RCC 7860 (cell line): ENCODE measurements at places on chromosomes 3 and 15.

GRCh38 chr15:57553526-57553925 lies 38.2 kb upstream of the MYZAP start:
- no peak for DNase-seq

DNA sequence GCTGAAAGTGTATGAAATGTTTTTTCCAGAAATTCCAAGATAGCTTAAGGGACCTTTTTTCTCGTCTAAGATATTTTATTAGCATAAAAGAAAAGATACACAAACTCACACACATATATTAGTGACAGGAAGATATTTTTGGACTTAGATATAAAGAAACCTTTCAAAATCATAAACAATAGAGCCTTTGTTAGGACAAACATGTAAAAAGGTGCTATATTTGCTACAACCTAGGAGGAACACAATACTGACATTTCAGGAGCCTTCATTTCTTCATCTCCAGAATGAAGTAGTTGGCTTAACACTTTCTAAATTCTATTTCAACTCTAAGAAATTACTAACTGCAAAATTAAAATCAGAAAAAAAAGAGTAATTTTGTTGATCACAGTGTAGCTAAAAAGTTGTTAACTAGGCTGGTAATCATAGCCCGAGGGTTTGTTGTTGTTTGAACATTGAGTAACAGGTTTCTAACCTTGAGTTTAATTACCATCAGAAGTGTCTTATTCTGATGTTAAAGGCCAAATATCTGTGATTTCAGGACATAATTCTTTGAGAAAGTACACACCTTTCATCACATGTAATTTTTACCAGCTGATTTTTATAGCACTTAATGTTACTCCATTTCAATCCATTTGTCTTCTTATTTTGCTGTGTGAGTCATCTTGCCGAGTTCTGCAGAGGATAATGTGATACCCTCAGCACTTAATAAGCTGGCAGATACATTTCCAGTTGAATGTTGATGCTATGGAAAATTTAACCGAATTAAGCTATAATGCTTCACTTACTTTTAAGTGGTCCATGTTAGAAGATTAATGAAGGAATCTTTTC lies 97.3 kb downstream of the MBNL1 start:
- DNase-seq = no peak

DNA sequence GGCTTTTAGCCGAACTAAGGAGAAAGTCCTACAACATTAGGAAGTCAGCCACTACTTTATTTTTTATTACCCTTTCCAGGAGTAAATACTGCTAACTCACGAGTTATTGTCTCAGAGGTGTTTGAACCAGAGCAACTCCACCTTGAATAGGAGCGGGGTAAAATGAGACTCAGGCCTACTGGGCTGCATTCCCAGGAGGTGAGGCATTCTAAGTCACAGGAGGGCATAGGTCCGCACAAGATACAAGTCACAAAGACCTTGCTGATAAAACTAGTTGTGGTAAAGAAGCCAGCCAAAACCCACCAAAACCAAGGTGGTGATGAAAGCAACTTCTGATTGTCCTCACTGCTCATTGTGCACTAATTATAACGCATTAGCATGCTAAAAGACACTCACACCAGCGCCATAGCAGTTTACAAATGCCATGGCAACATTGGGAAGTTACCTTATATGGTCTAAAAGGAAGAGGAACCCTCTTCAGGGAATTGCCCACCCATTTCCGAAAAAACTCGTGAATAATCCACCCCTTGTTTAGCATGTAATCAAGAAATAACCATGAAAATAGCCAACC lies 555.9 kb downstream of the IGSF11 start:
- no peak for DNase-seq

- no peak for DNase-seq
These were observed 192.7 kb upstream of the SLC2A2 start for GRCh38 chr3:171219258-171219657.

GRCh38 chr3:184174646-184175492 lies at the start of gene AP2M1:
AP2M1 (plus strand) TSS chr3:184174855; CDS start chr3:184176994, 2,139 bp downstream.
- DNase-seq = peak; percentile 99

DNA sequence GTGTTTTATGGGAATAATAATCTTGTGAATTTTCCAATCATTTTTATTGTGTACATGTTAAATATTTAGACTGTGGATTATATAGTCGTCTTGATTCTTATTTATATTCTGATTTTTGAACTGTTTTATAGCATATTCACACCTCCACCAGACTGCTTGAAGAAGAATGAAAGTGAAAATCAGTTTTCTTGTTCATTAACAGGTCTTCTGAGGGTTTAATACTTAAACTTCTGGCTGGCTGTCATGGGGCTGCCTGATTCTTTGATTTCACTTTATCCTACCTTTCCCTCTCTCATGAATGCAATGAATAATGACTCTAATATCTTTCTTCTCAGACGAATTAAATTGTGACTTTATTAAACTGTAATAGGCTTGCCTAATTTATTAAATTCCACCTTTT lies 56.2 kb downstream of the ATP2C1 start:
- no peak for DNase-seq

- no peak for DNase-seq
These were observed 31.2 kb downstream of the RFTN1 start for GRCh38 chr3:16482194-16482769.

DNA sequence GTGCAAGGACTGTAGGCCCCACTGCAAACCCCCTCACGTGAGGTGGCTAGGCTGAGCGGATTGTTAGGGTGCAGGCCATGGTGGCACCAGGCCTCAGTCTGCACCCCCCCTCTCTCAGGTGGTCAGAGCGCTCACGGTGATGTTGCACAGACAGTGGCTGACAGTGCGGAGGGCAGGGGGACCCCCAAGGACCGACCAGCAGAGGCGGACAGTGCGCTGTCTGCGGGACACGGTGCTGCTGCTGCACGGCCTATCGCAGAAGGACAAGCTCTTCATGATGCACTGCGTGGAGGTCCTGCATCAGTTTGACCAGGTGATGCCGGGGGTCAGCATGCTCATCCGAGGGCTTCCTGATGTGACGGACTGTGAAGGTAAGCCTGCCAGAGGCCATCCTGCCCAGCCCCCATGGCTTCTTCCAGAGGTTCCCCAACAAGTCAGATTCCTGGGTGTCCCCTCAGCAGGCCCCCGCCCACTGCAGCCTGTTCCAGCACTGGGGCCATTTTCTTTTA lies 18.2 kb downstream of the ATRIP start:
- DNase-seq = no peak

GRCh38 chr3:13853978-13854296 lies 25.9 kb downstream of the WNT7A start:
- DNase-seq = peak; percentile 13

- DNase-seq = no peak
These were observed 73.8 kb downstream of the FLNB start for GRCh38 chr3:58082047-58082446.

DNA sequence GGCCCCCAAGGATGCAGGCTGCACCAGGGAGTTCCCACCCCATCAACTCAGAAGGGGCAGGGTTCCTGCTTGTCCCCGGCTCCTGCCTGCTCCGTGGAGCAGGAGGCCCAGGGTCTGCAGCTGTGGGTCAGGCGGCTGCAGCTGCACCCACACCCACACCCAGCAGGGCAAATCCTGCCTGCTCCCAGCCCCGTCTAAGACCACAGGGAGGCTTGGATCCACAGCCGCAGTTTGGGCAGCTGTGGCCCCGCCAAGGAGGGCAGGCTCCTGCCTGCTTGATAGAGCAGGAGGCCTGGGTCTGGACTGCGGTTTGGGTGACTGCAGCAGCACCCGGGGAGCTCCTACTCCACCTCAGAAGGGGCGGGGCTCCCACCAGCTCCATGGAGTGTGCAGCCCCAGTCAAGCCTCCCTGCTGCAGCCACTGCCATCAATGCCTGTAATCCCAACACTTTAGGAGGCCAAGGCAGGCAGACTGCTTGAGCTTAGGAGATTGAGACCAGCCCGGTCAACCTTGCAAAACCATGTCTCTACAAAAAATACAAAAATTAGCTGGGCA lies 163.6 kb downstream of the OSBPL10 start:
- DNase-seq = no peak

- no peak for DNase-seq
These were observed 113.8 kb upstream of the RAD18 start for GRCh38 chr3:9077029-9077428.

- DNase-seq = peak; percentile 47
These were observed 39.5 kb upstream of the FMN1 start for GRCh38 chr15:33234020-33234461.

DNA sequence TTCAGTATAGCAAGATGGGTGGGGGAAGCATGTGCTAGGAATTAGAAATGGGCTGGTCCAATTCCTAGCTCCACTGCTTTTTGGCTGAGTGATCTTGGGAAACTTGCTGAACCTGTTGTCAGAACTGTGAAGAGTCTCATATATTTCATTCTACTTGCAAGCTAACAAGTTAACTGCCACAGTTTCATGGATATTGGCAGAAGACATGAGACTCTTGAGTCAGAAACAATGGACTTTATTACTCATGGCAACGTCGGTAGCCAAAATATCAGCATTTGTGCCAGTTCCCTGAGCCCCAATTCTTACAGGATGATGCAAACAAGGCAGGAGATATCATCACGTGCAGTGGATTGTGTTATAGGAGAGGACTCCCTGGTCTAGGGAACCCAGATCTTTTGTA lies 26.6 kb upstream of the PLAAT1 start:
- no peak for DNase-seq

GRCh38 chr3:90080988-90081387 lies 973.6 kb downstream of the EPHA3 start:
- no peak for DNase-seq

DNA sequence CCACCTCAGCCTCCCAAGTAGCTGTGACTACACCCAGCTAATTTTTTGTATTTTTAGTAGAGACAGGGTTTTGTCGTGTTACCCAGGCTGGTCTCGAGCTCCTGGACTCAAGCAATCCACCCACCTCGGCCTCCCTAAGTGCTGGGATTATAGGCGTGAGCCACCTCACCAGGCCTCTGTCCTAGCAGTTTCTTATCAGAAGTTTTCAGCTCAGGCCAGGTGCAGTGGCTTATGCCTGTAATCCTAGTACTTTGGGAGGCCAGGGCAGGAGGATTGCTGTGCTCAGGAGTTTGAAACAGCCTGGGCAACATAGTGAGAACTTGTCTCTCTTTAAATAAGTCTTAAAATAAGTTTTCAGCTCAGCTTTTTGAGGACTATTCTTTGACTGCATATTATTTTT lies 48.4 kb downstream of the SGO1 start:
- no peak for DNase-seq

- no peak for DNase-seq
These were observed 47.8 kb upstream of the CDAN1 start for GRCh38 chr15:42784705-42785104.

- DNase-seq = no peak
These were observed 48.3 kb upstream of the TIPARP start for GRCh38 chr3:156626104-156626503.

GRCh38 chr15:35210370-35210769 lies 125.3 kb upstream of the NANOGP8 start:
- no peak for DNase-seq

- DNase-seq = no peak
These were observed 585.6 kb upstream of the ZNF717 start for GRCh38 chr3:76370749-76371520.

GRCh38 chr15:28955160-28955992 lies 69.6 kb downstream of the APBA2 start:
- DNase-seq = no peak

GRCh38 chr15:40427188-40427587 lies 13.6 kb upstream of the BAHD1 start:
- DNase-seq = no peak

- no peak for DNase-seq
These were observed 169.8 kb downstream of the POTEB3 start for GRCh38 chr15:21270474-21270873.

- no peak for DNase-seq
These were observed 225.2 kb upstream of the TPRG1 start for GRCh38 chr3:188946351-188947240.

DNA sequence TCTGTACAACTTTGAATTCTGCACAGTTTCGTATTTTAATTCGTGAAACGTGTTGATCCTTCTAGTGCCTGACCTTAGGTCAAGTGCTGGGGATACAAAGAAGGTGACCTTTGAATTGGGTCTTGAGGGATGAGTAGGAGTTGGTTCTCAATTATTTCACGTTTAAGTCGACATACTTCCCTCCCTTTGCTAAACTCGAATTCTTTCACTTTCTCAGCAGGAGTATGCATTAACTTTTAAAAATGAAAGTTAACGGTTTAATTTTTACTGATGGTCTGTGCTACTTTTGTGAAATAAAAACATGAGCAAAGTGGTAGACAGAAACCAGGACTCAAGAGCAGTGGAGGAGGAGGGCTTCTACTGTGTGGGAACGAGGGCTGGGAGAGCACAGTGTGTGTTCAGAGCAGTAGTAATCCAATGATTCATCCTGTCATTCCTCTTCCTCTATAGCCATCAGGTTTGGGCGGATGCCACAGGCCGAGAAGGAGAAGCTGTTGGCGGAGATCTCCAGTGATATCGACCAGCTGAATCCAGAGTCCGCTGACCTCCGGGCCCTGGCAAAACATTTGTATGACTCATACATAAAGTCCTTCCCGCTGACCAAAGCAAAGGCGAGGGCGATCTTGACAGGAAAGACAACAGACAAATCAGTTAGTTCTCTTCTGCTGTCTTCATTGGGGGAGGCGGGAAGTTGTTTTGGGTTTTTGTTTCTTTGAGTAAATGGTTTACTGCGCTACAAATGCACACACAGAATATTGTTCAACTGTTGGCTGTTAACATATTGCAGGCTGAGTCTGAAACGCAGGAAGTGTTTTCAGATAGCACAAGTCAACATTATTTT lies 78.6 kb upstream of the TSEN2 start:
- DNase-seq = peak; percentile 99

DNA sequence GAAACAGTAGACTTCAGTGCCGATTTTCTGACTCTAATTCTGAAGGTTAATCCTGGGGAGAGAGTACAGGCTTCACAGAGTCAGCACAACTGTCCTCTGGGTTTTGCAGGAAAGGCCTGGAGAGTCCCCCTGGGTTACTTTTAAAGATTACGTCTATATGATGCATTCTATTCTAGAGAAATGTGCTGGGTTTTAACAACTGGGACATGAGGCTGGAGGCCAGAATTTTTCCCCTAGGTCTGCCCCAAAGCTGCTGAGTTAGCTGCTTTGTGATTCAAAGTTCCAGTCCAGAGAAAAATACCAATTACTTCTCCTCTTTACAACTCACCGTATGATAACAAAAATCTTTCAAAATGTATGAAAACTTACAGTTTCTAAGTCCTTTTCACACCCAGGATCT lies 240.7 kb upstream of the TPRG1 start:
- DNase-seq = no peak

DNA sequence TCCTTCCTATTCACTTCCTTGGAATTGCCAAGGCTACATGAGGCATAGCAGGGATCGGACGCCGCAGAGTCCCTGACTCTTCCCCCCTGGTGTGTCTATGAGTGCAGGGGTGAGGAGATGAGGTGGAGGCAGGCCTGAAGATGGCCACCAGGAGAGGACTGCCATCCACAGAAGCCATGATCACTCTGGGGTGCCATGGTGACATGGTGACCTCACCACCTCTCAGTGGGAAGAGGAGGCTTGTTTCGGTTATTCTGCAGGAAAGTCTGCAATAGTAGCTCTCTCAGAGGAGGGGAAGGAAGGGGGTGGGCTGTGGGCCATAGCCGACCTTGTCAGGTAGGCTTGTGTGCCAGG lies 57.0 kb upstream of the LIMD1 start:
- DNase-seq = no peak

- no peak for DNase-seq
These were observed 87.7 kb downstream of the LIPC start for GRCh38 chr15:58519516-58519915.
